ENCODE measurements at places on chromosomes 5 and 9.

DNA sequence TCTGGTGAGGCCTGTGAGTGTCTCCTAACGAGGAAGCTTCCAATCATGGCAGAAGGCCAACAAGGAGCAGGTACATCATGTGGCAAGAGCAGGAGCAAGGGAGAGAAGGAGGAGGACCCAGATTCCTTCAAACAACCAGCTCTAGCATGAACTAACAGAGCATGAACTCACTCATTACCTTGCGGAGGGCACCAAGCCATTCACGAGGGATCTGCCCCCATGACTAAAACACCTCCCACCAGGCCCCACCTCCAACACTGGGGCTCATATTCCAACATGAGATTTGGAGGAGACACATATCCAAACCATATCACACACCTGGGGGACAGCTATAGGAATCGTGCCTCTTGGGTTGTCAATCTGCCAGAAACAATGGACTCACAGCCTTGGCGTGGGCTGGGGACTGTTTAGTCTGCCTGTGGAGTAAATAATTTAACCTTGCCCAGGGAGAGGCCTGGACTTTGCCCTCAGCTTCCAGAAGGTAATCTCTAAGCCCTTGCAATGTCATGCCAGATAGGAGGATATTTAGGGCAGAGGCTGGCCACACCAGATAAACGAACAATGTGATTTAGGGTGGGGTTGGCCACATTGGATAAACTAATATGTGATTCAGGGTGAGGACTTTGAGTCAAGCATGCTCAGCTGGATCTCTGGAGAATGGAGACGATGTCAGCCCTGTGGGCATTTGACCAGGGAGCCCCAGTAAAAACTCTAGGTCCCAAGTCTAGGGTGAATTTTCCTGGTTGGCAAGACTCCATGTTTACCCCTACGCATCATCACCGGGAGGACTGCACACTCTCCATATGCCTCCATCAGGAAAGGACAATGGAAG, 13.6 kb upstream of the VDAC1 start:
- no peak for DNase-seq

DNA sequence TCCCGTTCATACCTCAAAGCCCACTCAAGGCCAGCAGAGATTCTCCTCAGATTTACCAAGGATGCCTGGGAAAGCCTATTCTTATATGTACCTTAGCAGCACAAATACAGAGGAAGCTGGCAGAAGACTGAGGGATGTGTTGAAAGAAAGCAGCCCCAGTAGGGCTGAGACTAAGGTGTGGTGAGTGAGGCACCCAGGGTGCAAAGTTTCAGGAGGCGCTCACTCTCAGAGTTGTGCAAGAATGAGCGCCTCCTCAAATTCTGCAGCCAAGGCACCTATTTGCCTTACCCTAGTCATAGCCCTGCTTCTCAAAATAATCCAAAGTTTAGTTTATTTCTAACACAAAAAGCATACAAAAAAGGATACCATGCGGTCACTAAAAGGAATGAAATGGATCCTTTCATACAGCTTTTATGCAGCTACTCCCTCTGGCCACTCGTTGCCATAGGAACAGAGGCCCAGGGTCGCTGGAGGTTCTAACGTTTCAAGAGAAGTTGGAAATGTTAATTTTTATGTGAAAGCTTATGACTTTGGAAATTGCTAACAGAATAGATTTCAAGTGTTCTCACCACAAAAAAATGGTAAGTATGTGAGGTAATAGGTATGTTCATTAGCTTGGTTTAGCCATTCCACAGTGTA, 79.7 kb upstream of the SMIM23 start:
- DNase-seq = no peak

DNA sequence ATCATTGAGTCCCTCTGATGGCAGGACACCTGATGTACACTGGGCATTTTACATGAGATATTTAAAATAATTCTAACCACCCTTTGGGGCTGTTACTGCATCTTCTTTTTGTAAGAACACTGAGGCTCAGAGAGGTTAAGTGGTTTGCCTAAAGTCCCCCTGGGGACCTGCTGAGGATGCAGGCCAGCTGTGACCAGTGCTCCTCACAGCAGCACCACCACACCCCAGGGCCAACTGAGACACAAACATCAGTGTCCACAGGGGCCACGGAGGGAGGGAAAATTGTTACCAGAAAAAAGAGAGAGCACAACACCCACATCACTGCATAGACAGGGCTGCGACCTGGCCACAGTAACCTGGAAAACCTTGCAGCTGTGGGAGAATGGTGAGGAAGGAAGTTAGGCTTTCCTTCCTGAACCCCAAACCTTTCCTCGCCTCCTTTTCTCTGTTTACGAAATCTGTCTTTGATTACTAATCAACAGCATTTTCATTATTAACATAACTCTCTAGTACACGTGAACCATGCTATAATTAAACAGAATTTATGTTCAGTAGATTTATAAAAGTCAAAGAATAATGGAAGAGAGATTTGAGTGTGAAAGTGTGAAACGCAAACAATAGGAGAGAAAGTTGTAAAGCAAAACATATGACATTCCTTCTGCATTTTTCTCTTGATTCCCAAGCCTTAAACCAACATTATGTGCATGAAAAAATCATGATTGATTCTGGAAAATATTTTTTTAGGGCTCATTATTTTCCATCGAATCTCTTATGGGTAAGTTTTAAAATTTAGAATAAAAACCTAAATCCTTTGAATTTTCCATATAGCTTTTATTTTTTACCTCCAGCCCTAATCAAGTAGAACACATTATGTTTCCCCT, 228.1 kb upstream of the DAPK1 start:
- DNase-seq = no peak

DNA sequence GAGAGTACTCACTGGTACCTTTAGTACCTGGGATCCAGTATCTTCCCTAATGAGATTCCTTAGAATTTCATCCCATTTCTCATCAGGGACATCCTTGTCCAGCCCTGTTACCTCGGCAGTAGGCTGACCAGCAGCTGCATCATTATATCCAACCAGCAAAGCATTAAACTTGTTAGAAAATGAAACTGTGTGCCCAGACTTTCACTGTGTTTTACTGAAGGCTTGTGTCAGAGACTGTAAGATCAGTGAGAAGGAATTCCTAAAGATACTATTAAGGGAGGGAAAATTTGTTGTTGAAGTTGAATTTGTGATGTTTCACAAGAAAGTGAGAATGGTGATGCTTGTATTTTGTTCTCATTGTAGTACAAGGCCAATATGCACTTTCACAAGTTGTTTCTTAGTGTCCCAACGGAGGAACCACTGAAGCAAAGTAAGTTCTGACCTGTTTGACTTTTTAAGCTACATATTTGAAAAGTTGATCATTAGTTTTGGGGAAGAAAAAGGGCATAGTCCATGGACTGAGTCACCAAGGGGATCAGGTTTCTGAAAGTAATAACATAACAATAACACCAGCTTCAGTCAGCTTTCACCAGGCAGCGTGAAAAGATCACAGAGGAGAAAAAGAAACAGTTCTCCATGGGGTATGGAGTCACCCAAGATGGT, 48.8 kb downstream of the GRAMD2B start:
- peak; percentile 2 for DNase-seq

DNA sequence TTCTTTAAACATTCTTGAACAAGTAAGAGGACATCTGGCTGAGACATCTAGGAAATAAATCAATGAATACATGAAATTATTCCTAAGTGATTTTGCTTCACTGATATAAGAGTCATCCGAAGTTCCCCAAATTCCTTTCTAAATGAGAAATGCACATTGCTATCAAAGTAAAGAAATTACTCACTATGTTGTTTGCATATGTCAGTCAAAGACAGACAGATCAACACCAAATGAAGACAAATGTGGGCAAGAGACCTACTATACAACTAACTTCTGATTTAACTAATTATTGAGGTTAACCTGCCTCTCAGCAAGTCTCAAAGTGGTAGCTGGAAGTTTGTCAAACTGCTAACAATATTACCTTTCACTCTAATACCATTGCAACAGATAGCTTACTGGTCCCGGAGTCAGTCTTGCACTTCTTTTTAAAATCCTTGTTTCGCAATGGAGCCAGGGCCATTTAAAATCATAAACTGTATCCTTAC, 13.2 kb downstream of the TUT7 start:
- no peak for DNase-seq

DNA sequence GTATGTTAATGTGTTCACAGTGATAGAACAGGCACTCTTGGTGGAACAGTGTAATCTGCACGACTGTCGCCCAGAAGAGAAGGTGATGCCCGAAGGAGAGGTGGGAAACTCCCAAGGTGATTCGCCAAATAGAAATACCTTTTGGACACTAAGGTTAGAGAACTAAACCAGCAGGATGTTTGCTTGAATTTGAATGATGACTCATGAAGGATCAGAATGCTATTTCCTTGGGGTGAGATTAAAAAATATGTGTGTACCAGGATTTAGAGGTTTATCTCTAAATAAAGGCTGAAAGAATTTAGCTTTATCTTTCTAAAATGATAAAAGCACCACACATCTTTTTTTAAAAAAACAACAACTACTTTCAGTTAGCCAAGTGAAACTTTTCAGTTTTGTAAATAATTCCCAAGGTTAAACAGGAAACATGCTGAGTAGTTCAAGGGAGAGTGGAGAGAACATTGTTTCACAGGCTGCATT, 297.4 kb upstream of the TAS2R1 start:
- DNase-seq = no peak

- no peak for DNase-seq
Observed at GRCh38 chr9:16787724-16788123, 82.7 kb downstream of the BNC2 start.

GRCh38 chr5:168844016-168844921, 265.1 kb upstream of the PANK3 start:
- no peak for DNase-seq

GRCh38 chr5:34657988-34658387, 1.9 kb downstream of the RAI14 start:
- DNase-seq = no peak

GRCh38 chr9:129559506-129559881, 61.4 kb downstream of the C9orf50 start:
- DNase-seq = no peak

DNA sequence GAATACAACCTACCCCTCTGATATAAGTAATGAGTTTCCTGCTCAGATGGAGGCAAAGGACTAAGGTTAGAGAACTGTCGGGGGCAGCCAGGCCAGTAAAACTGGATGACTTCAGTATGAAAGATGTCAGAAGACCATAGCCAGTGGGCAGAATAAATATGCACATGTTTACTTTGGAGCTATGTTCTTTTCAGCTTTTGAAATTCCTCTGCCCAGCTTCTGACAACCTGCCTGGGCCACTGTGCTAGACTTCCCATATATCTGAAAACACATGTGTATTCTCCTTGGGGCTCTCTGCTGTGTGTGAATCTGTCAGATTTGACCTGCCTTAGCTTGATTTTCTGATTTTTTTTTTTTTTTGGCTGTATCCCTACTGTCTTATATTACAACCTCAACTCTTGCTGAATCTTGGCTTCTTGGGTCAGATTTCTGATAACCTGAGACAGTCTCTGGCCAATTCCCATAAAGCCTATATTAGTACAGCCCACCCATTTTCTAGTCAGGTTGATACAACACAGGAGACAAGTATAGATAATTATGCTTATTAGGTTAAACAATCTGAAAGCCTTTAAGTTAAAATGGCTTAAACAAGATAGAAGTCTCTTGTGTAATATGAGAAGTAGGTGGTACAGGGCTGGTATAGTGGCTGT, 76.6 kb upstream of the PRLR start:
- no peak for DNase-seq

DNA sequence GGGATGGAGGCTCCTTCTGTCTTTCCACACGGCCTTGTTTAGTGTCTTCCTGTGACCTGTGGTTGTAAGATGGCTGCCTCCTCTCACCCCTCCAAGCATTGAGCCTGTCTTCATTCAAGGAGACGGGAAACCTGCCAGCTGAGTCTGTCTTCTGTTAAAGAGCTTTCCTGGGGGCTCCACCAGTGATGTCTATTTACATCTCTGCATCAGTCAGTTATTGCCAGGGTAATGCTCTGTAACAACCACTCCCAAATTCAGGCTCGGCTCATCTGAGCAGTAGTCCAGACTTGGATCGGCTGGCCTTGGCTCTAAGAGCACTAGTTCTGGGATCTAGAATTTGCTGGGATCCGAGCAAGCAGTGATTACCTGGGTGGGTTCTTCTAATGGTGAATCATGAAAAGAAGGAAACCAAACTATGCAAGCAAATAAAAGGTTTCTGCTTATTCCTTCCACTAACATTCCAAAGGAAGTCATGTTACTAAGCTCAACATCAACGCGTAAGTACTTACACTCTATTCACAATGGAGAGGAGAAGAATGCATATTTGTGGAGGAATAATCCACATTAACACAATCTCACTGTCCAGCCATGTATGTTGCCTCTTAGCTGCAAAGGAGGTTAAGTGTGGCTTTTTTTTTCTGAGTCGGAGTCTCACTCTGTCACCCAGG, 61.7 kb downstream of the GALNT12 start:
- DNase-seq = no peak

GRCh38 chr5:67187006-67187715, 9.4 kb downstream of the CD180 start:
- DNase-seq = no peak

DNA sequence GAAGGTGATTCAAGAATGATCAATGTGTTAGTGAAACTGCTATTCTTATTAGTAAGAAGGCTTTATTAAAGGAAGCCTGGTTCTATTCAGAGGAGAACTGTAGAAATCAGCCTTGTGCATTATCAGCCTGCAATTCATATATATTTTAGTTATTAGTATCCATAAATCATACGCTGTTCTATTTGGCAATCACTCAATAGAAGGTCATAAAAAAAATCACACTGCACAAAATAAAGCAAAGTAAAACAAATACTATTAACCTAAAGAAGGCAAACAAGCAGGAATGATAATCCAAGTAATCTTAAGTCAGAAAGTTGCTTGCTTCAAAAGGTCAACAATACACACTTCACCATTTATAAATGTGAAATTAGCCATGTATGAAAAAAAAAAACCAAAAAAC, 138.1 kb downstream of the PDE4D start:
- no peak for DNase-seq

GRCh38 chr5:134100283-134101091, 14.0 kb upstream of the TCF7 start:
- no peak for DNase-seq

DNA sequence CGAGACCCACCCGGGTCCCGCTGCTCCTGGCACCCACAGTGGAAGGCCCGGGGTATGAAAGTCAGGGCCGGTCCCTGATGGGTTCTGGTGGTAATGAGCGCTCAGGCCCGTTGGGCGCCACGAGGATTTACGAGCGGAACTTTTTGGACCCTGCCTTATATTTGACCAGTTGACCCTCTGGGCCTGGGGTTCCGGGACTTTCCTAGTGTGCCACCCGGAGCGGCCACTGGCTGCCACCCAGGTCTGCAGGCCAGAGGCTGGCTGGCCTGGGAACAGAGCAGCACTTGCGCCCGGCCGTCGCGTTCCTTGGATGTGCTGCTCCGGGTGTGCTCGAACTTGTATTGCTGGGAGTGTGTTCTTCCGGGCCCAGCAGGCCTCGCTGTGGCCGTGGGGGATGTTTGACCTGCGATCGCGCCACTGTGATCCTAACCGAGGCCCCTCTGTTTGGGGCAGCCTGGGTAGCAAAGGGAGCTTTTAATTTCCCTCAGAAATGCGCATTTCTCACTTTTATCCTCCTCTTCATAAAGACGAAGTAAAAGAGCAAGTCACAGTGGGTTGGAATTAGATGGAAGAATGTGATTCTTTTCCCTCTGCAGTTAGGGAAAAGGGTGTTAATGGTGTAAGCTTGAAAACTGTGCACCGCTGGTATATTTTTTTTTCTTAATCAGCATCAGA, 1.2 kb downstream of the F2RL1 start:
- no peak for DNase-seq
